ENCODE measurements at places on chromosomes 7 and 10.

GRCh38 chr10:124860426-124860825 lies 58.8 kb downstream of the ABRAXAS2 start:
- DNase-seq = no peak

DNA sequence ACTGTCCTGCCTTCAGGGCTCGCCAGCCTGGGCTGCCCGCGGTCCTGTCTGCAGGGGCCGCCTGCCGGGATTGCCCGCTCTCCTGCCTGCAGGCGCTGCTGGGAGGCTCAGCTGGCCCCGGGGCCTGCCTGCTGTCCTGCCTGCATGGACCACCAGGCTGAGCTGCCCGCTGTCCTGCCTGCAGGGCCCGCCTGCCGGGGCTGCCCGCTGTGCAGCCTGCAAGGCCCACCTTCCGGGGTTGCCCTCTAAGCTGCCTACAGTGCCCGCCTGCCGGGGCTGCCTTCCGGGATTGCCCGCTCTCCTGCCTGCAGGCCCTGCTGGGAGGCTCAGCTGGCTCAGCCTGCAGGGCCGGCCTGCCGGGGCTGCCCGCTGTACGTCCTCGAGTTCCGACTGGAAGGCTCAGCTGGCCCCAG lies 164.4 kb downstream of the GLRX3 start:
- no peak for DNase-seq

DNA sequence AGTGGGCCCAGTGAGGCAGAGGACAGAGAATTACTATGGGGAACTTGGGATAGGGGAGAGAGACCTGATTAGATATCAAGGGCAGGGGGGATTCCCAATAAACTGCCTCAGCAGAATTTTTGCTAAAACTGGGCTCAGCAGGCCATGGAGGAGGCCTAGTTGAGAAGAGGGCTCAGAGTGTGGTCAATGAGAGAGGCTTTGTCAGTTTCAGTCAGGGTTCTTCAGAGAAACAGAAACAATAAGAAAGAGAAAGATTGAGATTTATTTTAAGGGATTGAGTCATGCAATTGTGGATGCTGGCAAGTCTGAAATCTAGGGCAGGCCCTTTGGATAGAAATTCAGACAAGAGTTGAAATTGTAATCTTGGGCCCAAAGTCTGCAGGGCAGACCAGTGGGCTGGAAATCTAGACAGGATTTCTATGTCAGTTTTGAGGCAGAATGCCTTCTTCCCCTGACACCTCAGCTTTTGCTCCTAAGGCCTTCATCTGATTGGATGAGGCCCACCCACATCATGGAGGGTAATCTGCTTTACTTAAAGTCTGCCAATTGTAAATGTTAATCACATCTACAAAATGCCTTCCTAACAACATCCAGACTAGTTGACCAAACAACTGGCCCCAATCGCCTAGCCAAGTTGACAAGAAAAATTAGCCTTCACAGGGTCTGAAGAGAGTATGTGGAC lies 33.5 kb upstream of the CCSER2 start:
- DNase-seq = no peak

DNA sequence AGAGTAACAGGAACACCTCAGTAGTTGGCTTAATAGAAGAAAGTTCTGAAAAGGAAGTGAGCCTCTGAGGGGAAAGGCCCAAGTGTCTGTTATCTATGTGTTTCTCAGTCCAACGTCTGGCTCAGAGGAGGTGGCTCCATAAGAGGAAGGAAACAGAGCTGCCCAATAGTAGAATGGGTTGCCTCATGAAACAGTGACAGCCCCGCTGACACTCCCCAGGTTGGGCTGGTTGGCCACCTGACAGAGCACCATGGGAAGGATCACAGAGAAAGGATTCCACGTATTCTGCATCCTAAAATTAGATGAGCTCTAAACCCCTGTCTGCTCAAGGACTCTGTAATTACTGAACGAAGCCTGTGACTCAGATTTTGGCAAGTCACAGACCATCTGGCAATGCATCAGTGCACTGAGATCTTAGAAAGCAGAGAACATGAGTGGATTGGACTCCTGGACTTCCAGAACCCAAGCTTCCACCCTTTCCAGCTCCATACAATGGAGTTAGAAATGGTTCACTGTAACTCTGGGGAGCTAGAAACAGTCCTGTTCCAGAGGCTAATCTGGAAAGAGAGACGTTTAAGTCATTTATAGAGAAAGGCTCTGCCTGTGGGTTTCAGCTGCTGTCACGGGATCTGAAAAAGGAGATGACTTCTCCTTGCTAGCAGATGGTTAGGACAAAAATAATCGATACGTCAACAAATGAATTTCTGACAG lies 2.9 kb downstream of the PKD2L1 start:
- peak; percentile 93 for DNase-seq

- DNase-seq = no peak
Measured at GRCh38 chr10:22801785-22802184, 87.4 kb upstream of the PIP4K2A start.

DNA sequence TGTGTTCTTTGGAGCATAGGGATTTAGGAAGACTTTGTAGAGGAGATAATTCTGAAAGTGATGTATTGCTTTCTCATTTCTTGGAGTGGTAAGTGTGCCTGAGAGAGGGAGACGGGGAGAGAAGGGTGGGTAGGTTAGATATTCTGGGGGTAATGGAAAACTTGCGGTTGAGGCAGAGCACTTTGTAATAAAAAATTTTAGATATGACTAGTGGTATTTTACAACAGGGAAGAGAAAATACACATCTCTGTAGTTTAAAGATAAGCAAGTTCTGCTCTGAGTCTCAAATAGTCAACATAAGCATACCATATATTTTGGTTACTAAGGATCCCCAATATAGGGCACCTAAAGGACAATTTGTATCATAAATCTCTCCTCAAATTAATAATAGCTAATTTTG lies 6.6 kb downstream of the VPS50 start:
- DNase-seq = no peak

DNA sequence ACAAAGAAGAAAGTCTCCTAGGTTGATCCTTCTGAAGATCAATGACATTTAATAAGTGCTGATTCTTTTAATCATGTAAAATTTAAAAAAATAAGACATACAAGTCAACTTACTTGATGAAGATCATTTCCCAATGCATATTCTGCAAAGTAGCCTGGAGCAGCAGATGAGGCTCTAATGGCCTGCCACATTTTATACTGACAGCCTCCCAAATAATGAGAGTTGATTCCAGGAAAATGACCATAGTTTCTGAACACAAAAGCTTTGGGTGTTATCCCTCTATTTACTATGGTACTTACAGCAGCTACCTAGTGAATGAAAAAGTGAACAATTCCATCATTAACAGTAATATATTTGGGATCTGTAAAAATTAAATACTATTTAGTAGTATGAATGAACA lies 31.4 kb upstream of the NRCAM start:
- DNase-seq = no peak
